ENCODE measurements at places on chromosomes 12 and 14. TPM values are rescaled to one million over a fixed set of nuclear protein-coding genes. Genes with fewer than 3 reads are reported as not detected.

- no peak for DNase-seq
Observed at GRCh38 chr14:53493320-53493719, 340.2 kb upstream of the DDHD1 start.

Gene GLT8D2
- polyA plus RNA-seq = 17.9 TPM

- DNase-seq = no peak
Observed at GRCh38 chr12:1582709-1583050, 11.7 kb downstream of the FBXL14 start.

DNA sequence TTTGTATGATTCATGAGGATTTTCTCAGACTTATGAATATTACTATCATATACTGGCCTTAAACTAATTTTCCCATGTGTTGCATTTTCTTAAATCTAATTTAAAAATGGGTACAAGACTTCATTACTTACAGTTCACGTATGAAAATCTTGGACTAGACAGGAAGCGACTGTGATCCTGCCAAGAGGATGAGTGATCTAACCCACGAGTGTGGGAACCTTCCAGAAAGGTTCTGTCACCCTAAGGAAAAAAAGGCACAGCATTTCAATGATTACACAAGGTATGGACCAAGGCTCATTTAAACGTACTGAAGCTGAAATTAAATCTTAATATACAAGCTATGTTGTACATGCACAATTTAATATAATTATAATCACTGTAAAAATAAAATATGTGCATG, 293.5 kb upstream of the DIO2 start:
- no peak for DNase-seq

Gene KRT6C
- not detected for polyA plus RNA-seq

DNA sequence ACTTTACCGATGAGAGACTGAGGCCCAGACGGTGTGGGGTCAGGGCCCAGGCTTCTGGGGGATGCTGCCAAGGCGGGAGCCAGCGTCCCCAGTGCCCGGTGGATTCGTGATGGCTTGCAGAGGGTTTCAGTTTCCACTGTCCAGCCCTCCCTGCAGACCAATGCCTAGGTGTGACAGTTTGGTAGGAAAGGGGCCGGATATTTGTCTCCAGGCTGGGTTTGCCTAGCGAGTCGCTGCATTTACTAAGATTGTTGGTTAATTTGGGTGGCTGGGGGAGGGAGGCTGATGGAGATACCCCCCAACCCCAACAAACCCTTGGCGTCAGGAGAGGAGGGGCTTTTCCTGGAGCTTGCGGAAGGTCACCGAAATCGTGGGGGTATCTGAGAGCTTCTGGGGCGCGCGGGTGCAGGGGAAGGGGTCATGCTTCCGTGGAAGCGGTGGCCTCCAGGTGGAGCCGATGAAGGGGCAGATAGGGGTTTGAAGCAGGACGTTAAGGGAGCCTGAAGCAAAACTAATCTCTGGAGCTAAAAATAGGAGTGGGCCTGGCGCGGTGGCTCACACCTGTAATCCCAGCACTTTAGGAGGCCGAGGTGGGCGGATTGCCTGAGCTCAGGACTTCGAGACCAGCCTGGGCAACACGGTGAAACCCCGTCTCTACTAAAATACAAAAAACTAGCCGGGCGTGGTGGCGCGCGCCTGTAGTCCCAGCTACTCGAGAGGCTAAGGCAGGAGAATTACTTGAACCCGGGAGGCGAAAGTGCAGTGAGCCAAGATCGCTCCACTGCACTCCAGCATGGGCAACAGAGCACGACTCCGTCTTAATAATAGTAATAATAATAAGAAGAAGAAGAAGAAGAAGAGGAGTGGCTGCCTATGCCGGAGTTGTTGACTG, 1.1 kb upstream of the CDC42BPB start:
- DNase-seq = no peak

- DNase-seq = no peak
Observed at GRCh38 chr14:50795142-50795541, 35.8 kb downstream of the NIN start.

DNA sequence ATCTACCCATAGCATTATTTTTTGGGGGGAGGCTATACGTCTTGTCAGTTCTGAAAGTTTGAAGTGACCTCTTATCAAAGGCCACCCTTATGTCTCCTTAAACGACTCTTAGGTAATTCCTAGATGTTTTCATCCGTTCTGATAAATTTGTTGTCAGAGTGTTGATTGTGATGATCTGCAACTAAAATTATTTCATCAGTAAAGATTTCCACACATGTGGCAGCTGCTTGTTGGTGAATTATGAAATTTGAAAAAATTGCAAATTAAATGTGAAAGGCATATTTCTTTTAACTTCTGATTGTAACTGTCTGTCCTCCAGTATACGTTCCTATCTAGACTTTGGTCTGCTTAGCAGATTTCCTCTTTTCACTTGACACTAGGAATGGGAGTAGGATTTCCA, 1.4 kb downstream of the ADIPOR2 start:
- no peak for DNase-seq
